ENCODE measurements at places on chromosomes 6 and 20.

GRCh38 chr20:2341336-2341735 is 39.4 kb upstream of the TGM6 start:
- no peak for DNase-seq

- DNase-seq: no peak
Observed at GRCh38 chr20:42474646-42475045, 715.1 kb downstream of the PTPRT start.

DNA sequence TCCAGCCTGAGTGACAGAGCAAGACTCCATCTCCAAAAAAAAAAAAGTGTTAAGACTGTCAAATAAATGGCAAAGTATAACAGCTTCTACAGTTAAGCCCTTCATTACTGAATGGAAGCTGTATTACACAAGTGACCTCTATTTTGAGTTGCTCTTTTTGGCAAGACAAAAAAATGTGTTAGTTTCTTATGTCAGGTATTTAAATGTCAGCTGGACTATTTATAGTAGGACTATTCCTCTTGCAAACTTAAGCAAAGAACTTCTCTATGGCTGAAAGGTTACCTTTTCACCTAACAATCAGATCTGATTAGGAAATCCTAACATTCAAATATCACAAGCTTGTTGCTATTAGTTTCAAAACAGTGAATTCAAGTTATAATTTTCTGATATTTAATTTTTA is 12.4 kb downstream of the UBE2V1 start:
- no peak for DNase-seq

DNA sequence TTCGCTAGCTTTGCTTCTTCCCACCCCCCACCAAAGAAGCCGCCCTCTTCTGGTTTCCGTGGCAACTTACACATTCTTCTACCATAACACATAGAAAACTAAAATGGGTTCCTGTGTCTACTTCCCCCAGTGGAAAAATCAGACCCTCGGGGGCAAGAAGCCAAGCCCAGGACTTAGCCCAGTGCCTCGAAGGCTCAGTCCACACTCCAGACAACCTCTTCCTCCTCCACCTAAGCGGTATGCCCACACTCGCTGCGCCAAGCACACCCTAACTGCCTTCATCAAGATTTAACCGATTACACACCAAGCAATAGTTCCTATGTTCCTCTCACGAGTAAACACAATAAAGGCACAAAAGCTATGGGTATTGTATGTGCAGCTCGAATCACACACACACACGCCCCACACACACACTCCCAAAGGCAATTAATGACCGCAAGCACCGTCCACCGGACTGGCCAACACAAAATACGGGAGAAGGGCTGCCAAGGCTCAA is 537 bp downstream of the PPIL4 start:
- peak; percentile 37 for DNase-seq

GRCh38 chr6:85983032-85983659 is 340.5 kb upstream of the SYNCRIP start:
- DNase-seq: no peak

- DNase-seq: no peak
Observed at GRCh38 chr20:58891718-58892140, 39.2 kb downstream of the GNAS start.

GRCh38 chr6:140500849-140501248 is 1126.4 kb upstream of the CITED2 start:
- no peak for DNase-seq

GRCh38 chr6:37340639-37340943 is 13.2 kb upstream of the RNF8 start:
- DNase-seq: no peak

DNA sequence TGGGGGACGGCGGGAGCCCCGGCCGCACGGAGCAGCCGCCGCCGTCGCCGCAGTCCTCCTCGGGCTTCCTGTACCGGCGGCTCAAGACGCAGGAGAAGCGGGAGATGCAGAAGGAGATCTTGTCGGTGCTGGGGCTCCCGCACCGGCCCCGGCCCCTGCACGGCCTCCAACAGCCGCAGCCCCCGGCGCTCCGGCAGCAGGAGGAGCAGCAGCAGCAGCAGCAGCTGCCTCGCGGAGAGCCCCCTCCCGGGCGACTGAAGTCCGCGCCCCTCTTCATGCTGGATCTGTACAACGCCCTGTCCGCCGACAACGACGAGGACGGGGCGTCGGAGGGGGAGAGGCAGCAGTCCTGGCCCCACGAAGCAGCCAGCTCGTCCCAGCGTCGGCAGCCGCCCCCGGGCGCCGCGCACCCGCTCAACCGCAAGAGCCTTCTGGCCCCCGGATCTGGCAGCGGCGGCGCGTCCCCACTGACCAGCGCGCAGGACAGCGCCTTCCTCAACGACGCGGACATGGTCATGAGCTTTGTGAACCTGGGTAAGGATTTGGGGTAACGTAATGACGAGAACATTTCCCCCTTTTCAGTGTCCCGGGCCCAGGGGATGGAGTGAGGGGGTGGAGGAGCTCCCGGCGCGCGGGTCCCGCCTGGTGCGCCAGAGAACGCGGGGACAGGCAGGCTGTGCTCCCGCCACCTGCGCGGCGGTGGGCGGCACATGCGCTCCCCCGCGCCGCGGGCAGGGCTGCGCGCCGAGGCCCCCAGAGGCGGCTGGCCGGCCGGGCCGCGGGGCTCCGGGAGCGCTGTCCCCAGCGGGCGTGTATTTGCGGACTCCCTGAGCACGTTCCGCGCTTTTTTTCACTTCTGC is 1.4 kb downstream of the BMP6 start:
- DNase-seq: no peak

DNA sequence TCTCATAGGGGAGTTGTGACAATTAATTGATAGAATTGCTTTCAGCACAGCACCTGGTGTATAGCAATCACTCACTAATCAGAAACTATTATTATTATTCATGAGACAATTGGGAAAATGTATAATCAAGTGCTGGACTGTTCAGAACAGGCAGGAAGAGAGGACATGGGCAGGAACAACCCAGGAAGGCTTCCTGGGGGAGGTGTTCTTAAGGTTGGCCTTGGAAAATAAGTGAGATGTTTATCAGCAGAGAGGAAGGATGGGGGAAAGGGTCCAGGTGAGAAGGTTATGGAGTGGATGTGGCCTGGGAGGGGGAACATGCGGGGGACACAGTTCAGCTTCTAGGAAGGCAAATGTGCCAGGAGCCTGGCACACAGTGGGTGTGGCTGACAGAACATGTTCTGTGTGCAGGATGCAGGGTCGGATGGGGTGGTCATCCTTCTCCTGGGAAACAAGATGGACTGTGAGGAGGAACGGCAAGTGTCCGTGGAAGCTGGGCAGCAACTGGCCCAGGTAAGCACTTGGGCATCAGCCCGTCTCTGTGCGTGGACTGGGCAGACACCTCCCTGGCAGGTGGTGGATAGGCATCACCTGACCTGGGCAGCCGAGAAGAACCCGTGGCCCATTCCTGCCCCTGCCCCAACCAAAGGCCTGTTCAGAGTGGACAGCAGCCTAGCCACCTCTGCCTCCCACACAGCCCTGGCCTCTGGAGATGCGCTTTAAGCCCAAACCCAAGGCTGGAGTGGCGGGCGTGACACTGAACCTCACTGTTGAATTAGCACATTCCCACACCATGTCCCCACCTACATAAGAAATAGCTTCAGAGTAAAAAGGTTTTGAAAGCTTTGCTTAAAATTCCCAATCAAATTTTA is 30.9 kb downstream of the RAB44 start:
- DNase-seq: no peak

DNA sequence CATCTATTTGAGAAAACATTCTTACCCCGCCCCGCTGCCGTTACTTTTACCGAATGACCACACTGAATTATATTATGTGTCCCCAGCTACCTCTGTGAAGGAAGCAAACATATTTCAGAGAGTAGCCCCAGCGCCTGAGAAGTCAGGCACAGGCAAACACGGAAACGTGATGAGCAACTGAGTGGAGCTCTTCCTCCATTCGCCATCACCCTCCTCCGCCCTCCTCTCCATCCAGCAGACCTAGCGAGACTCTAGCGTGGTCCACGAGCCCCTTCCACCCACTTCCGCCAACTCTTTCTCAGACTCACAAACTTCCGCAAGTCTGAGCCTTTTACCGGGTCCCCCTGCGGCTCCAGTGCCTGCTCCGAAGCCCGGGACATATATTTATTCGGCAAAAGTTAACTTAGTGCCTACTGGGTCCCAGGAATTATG is 582 bp downstream of the SNRPB start:
- DNase-seq: no peak

DNA sequence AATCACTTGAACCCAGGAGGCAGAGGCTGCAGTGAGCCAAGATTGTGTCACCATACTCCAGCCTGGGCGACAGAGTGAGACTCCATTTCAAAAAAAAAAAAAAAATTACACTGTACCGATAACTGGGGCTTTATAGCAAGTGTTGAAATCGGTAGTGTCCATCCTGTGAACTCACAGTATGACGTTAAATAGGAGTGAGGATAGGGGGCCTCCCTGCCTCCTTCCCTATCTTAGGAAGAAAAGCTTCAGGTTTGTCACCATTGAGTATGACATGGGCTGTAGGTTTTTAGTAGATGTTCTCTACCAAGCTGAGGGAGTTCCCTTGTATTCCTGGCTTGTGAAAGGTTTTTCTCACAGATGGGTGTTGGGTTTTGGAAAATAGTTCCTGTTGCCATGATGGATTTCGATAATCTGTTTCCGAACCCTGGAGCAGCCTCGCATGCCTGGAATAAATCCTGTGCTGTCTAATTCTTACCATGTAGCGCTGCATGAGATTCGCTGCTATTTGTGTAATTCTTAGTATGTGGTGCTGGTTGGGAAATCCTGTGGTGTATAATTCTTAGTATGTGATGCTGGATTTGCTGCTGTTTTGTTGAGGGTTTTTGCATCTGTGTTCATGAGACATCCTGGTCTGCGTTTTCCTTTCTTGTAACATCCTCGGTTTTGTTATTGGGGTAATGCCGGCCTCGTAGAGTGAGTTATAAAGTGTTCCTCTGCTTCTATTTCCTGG is 23.6 kb downstream of the NTSR1 start:
- no peak for DNase-seq

DNA sequence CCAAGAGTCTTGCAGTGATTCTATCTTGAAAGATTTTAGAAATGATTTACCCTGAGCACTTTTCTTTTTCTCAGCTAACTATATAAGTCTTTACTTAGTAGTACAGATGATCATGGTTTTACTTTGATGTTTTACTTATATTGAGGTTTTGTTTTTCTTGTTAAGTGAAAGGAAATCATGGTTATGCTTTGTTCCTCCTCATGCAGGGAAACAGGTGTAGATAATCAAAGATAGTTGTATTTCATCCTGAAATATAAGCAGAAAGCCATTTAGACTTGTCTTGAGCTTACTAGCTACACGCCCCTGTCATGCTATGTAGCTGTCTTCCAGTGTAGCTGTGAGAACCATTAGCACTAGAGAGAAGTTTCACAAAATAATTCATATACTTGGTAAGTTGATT is 113.9 kb downstream of the HIVEP1 start:
- DNase-seq: no peak

GRCh38 chr6:55494411-55494810 is 84.6 kb downstream of the HMGCLL1 start:
- no peak for DNase-seq

- no peak for DNase-seq
Observed at GRCh38 chr6:133834472-133835170, 54.3 kb upstream of the TCF21 start.

- DNase-seq: no peak
Observed at GRCh38 chr6:31886541-31886991, 7.8 kb upstream of the SLC44A4 start.

- no peak for DNase-seq
Observed at GRCh38 chr6:41197234-41197633, 3.7 kb downstream of the TREML2 start.

DNA sequence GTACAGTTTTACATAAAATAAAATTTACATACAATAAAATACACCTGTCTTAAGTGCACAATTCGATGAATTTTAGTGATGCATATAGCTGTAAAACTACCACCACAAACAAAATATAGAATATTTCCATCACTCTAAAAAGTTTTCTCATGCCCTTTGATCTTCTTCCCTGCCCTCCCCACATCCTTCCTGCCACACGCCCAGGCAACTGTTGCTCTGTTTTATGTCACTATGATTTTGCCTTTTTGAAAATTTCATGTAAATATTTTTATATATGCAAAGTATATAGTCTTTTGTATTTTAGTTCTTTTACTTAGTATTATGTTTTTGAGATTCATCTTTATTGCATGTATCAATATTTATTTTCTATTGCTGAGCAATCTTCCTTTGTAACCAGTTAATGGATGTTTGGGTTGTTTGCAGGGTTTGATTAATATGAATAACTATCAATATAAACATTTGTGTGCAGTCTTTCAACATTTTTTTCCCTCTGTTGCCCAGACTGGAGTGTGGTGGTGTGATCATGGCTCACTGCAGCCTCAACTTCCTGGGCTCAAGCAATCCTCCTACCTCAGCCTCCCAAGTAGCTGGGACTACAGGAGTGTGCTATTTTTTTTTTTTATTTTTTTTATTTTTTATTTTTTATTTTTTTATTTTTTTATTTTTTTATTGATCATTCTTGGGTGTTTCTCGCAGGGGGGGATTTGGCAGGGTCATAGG is 23.8 kb upstream of the SAMHD1 start:
- DNase-seq: no peak

GRCh38 chr20:17872434-17872833 is 96.2 kb downstream of the SNX5 start:
- no peak for DNase-seq

DNA sequence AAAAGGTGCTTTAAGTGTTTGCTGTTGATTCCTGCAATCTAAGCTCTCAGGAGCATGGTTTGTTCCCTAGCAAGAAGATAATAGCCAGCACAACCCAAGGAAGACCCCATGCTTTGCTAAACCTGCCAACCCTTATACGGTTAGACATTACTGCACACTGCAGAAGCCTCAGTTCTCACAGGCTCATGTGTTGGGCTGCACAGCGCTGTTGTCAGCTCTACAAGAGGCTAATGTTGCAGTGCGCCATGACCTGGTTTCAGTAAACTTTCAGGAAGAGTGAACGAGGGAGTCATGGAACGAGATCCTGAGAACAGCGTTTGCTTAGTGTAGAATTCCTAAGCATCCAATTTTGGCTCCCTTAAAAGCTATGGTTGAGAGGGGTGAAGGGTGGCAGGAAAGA is 218.5 kb downstream of the ARHGAP18 start:
- no peak for DNase-seq

GRCh38 chr20:1005452-1006027 is 3.4 kb upstream of the RSPO4 start:
- DNase-seq: no peak

GRCh38 chr6:14440940-14441781 is 323.6 kb downstream of the CD83 start:
- no peak for DNase-seq

DNA sequence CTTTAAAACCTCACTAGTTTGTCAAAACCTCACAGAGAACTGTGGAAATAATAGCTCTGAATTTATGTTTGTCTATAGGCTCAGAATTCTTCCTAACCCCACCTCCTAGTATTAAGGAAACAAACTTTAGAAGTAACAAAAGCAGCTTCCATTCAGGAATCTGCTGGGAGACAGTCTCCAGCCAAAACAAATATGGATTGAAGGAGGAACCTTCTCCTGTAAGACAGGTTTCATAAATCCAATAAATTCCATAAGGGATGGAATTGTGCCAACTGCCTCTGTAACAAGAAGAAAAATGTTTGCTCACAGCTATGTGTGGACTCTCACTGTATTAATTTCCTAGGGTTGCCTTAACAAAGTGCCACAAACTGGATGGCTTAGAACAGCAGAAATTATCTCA is 7.5 kb downstream of the SYCP2 start:
- no peak for DNase-seq

Data from skeletal muscle cell (primary cell).